ENCODE measurements at places on chromosomes 6 and 20.

- no peak for DNase-seq
Measured at GRCh38 chr20:31790401-31790800, 28.8 kb upstream of the MYLK2 start.

- no peak for DNase-seq
Measured at GRCh38 chr6:123127807-123128206, 131.8 kb downstream of the CLVS2 start.

- no peak for DNase-seq
Measured at GRCh38 chr20:36310215-36310981, 4.3 kb downstream of the DLGAP4 start.

- DNase-seq: no peak
Measured at GRCh38 chr20:22915512-22915911, 119.6 kb upstream of the SSTR4 start.

GRCh38 chr6:161443848-161444247 is 170.0 kb upstream of the AGPAT4 start:
- no peak for DNase-seq

- no peak for DNase-seq
Measured at GRCh38 chr6:17602888-17603287, 2.8 kb downstream of the FAM8A1 start.

DNA sequence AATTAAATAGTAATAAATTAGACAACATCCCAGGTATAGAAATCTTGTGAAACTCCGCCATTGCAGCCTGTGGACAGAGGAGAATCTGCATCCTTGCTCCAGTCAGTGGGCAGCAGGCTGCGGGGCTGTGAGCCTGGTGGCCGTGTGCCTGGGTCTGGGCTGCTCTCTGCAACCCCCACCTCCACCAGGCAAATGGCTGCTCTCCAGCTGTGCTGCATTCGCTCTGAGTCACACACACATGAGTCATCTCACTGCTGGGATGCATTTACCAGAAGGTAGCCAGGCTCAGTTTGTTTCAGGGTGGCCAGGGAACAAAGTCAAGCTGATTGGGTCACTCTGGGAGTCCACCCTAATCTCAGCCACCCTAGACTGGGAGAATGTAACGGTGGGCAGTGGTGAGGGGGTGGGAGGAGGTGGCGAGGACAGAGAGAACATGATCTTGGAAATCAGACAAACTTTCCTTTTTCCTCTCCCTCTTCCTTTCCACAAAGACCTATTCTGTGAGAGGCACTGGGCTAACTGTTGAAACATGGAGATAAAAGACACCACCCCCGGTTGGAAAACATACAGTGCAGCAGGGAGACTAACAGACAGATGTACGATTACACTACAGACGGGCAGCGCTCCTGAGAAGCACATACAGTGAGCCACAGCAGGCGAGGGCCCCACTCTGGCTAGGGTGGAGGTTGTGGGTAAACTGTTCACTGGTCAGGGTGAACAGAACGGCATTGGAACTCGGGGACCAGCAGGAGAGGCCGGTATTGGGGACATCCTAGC is 59.2 kb downstream of the TRAM2 start:
- peak; percentile 28 for DNase-seq

DNA sequence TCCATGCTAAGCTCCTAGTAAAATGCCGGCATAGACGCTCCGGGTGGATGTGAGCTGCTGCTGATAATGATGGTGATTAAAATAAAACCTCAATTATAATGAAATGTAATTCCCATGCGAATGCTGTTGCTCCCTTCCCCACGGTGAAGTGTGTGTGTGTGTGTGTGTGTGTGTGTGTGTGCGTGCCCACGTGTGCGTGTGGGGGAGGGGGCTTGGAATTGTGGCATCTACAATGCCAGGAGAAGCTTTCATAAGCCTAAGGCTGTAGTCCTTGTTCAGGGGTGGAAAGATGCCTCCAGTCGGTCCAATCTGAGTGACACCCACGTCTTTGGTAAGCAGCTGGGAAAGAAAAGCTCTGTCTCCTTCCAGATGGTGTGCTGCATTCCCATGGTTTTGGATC is 137.9 kb downstream of the CDH26 start:
- DNase-seq: no peak

- DNase-seq: no peak
Measured at GRCh38 chr6:83890520-83890919, 31.0 kb downstream of the CYB5R4 start.

DNA sequence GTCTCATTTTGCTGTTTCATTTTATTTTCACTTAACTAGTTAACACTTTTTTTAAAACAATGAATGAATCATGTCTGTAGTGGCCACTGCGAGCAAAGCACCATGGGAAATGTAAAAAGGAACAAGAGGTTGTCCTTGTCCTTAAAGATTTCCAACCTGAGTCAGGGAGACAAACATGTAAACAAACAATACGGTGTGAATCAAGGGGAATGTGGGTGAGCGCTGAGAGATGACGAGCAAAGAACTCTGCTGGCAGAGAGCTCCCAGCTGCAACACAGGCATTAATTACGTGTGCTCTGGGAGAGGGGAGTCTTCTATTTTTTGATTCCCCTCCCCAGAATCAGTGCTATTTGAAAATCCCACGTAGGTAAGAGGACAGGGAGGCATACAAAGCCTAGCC is 84.3 kb downstream of the ATXN1 start:
- DNase-seq: no peak

GRCh38 chr20:22456109-22456508 is 128.3 kb downstream of the FOXA2 start:
- DNase-seq: no peak

DNA sequence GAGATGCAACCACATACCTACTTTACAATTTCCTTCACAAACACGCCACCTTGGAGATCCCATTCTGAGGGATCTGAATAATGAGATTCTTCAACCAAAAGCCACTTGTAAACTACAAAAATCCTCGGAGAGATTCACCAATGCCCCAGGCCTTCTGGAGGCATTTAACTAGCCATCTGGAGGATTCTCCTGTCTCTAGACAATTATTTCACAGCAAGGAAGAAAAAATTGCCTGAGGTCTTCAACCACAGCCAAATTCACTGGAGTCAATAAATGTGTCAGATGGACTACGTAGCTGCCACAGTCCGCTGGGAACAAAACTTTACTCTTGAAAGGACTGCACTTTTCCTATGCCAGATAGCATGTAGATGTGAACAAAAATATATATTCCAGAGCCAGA is 19.0 kb upstream of the DCDC2 start:
- no peak for DNase-seq

GRCh38 chr6:43170417-43170930 is 595 bp upstream of the SRF start:
- DNase-seq: no peak

DNA sequence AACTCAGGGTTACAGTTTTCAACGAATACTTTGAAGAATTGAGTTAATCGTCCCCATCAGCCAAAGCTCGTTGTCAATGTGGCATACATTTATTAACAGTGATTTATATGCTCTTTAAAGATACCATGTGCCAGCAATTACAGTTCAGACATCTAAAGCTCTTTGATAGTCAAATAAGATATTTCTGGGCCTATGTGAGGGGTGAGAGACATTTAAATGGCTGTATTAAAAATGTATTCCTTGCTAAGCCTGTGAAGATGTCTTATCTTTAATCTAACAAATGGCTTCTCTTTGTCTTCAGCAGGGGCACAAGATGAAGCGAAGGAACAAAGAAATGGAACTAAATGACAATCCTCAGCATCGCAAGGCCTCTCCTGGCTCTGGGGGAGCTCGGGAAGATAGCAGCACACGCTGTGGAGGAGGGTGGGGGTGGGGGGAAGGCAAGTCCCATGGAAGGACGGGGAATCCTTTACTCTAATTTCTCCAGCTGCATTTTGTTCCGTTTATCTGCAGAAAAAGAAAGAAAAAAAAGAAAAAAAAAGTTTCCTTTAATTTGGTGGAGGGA is 523.6 kb downstream of the KIF16B start:
- no peak for DNase-seq

DNA sequence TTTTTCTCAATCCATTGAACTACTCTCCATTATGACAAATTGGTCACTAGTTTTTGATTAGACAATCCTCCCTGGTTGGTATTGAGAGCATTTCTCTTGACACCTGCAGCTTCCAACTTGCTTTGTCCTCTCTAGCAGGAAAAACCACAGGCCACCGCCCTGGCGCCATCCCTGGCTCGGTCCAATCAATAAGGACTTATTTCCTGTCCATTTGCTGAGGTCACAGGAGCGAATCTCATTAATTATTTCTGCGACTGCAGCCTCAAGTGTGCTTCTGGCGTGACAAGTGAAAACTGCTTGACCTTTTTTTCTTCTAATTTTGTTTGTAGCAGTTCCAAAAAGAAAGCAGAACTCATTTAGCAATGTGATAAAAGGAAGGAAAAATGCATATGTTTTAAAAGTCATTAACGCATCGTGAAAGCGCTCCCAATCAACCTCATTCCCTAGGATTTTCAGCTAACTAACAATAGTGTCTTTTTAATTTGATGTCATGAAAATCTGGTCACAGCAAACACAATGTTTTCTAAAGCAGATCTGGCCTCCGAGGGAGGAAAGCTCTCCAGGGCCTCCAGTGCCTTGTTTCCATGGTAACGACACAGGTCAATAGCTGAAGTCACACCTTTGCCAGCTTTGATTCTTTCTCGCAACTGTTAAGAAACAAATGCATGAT is 39.0 kb upstream of the BEND3 start:
- DNase-seq: no peak

DNA sequence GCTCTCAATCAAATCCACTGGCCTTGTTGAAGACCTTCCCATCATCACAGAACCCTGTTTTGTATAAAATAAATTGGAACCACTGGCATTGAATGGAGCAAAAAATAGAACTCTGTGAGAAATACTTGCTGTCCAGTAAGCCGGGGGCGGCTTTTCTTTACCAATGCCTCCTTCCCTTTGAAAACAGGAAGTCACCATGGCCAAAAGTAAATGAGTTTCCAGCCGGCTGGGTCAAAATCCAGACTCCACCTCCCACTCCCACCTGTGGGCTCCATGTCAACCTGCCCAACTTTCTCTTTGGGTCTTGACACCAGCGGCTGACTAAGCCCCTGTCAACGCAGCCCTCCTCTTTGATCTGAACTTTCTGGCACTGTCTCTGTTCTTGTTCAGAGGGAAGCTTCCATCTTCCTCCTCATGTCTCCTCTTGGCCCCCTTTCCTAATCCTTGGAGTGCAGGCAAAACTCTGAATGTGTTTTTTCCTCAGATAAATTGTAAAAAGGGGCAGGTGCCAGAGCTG is 95.2 kb downstream of the TFAP2C start:
- DNase-seq: no peak

DNA sequence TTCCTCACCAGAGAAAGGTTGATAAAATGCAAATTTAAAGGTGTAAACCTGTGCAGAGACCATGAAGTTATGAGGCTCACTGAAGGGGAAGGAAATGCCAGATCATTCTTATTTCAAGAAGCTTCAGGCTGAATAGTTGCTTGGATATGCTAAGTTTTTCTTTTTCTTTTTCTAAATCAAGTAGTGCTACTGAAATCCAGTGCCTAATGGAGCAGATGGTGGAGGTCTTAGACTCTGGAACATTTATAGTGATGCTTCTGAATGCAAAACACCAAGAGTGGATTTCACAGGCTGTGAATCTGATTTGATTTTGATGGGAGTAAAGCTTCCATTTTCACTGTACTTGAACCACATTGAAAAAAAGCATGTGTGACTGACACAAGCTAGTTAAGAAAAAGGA is 151.2 kb upstream of the BEND3 start:
- no peak for DNase-seq

- DNase-seq: no peak
Measured at GRCh38 chr6:123873974-123874373, 70.3 kb downstream of the NKAIN2 start.

DNA sequence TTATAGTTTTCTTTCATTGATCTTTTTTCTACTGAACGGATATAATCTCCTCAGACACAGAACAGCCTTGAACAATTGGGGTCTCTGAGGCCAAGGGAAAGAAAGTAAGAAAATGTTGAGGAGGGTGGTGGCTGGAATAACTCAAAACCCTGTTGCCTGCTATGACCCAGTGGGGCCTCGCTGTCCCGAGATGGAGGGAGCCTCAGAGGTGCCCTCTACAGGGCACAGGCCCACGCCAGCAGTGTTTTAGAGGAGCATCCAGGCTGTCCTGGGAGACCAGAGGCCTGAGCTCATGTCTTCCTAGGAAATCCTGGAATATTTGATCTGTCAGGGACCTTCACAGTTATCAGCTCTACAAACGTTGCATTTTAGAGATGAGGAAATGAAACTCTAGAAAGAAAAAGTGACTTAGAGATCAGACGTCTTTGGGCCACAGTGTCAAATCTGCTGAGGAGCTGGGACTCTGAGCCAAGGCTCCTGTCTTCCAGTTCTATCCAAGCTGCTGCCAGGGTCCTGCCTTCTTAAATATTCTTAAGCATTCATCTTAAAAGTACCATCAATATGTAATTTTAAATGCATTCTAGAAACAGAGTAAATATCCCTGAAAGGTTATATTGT is 26.3 kb downstream of the ALDH5A1 start:
- no peak for DNase-seq

GRCh38 chr6:10487668-10488327 is 33.4 kb upstream of the GCNT2 start:
- no peak for DNase-seq

DNA sequence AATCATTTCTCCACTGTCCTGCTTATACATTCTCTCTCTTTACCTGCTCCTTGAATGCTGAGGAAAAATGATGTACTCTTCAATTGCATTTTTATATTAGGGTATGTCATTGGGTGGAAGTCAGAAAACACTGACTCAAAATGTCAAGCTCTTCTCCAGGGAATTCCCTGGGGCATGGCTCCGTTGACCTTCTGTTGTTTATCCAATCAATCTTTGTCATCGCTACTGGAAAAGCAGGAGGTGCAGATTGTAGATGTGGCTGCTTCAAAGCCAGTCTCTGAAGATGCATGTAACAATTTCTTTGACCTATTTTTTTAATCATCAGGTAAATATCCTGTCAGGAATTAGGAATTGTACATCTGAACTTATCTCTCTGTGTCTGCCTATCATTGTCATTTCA is 63.9 kb upstream of the TENT5A start:
- no peak for DNase-seq

DNA sequence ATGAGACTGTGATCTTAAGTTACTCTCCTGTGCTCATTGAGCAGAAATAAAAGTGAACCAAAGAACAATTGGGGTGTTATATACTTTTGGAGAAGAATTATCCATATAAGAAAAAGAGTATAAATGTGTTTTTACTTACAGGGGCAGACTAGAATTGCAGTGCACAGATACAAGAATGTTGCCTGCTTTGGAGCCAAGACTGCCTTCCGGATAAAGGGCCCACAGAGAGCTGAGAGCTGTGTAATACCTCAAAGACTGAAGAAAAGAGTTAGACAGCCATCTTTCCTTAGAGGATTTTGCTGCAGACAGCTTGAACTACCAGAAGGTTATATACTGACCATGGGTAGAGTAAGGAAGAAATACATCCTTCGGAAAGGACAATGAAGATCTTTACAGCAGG is 1235.5 kb upstream of the CITED2 start:
- DNase-seq: no peak

DNA sequence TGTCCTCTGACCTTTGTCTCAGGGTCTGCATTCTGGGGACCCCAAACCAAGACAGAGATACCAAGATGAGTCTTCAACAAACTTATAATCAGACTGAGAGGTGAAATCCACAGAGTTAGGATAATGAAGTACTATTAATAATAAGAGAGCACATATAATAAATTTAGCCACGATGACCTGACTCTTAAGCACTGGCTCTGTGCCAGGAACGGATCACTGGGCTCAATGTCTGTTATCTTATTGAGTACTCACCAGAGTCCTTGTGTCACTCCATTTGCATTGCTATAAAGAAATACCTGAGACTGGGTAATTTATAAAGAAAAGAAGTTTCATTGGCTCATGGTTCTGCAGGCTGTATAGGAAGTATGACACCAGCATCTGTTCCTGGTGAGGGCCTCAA is 18.9 kb upstream of the ITPR3 start:
- DNase-seq: no peak

Measured in stimulated activated naive CD8-positive, alpha-beta T cell treated with anti-CD3 and anti-CD28 coated beads, Interleukin-15, amount 100 ng/mL, for 72 hours (primary cell).